ENCODE measurements at places on chromosomes 1 and 21.

DNA sequence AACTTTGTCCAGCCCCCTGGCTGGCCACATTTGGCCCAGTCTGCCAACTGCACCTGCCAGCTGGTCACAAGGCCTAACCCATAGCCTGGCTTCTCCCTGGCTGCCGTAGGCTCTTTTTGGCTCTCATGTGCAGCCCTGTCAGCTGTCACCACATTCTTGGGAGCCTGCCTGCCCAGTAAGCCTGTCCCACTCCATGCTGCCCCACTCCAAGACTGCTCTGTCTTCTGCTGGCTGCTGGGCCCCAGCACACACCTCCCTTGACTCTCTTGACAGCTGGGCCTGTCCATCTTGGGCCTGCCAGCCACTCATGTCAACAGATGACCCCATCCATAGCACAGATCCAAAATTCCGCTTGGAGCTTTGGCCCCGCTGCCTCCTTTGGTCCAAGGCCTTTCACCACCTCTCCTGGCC, 74.3 kb upstream of the EDN2 start:
- no peak for DNase-seq

GRCh38 chr1:86195281-86195680, 38.7 kb upstream of the COL24A1 start:
- DNase-seq = no peak

- no peak for DNase-seq
Observed at GRCh38 chr1:230982696-230983095, 3.8 kb downstream of the ARV1 start.

- DNase-seq = no peak
Observed at GRCh38 chr1:39086865-39087409, 60.8 kb downstream of the NDUFS5 start.

- DNase-seq = no peak
Observed at GRCh38 chr1:156766298-156767100, 836 bp upstream of the PRCC start.

- DNase-seq = no peak
Observed at GRCh38 chr1:159122005-159122621, 45.5 kb upstream of the AIM2 start.

- DNase-seq = no peak
Observed at GRCh38 chr21:35812679-35813078, 247.6 kb downstream of the SETD4 start.

DNA sequence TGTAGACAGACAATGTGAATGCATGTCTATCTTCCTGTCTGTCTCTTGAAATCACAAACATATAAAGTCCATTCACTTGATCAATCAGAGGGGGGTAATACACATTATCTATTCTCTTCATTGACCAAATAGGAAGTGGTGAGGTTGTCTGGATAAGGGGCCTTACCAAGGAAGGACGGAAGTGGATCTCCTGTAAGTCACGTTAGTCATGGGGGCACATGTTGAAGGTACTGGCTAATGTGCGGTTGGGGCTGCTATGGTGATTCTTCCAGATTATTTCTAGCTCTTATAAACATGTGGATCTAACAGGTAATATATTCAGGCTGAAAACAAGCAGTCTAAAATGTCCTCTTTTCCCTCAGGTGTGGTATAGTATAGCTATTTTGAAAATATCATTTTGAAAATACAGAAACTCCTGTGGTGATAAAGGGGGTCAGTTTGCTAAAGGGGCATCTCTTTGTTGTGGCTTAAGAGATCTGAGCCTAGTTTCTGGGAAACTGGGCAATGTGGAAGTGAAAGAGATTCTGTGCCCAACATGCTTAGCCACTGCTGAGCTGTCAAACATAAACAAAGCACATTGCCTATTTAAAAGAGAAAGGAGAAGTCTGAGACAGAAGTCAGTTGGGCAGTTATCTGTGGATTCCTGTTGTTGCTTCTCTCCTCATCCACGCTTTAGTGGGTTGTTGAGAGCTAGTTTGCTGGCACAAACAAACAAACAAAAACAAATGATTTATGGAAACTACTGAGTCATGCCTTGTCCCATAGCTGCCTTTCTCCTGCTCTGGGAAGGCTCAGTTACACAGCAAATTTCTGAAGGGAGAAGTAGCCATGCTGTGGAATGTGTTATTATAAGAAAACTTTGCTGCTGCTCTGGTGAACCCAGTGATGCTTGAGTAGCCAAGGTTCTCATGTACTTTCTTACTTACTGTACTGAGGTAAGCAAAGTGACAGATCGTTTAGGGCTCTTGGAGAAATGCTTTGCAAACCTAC, 166.9 kb downstream of the HLX start:
- DNase-seq = no peak

DNA sequence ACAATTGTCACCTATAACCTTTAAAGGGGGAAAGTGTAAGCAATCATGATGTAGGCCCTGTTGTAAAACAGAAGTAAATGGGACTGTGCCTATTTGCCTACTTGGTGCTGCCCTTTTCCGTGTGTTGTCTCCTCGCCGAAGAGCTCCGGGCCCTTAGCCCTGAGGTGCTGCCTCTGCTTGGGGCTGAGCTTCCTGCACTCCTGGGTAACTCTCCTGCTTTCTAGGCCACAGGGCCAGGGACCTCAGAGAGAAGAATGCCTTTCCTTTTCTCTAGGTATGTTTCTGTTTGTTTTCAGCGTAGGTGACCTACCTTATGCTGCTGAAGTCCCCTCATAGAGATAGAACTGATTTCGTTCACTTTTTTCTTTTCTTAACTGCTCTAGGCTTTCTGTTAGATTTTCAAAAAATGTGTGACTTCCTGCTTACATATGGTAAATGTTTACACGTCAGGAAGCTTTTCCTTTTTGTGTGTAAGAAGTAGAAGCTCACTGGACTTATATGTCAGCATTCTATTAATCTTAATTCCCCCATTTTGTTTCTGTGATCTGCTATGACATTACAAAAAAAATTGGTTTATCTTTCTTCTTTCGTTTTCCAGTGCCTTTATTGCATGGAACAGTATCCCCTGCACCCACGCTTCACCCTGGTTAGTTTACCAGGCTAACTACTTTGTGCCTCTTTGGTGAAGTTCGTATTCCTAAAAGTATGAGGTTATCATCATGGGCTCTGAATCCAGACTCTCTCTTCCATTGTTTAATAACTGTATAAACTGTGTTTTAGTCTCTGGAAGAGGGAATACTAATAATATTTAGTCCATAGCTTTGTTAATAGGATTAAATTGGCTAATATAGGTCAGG, 61.7 kb downstream of the ITSN1 start:
- DNase-seq = no peak

DNA sequence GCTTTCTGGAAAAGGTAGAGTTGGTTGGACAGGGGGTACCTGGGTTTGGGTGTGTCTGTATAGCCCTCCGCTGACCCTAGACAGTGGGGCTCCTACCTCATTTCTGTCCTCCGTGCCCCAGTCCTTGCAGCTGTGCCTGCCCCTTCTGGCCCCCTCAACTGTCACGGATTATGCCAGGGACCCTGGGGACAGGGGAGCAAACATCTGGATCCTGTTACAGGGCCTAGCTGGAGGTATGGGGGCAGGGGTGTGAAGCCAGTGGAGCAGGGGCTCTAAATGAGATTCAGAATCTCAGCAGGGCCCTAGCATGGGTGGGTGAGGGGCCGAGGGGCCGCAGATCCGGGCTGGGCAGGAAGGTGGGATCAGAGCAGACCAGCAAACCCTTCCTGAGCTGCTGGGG, 81.0 kb downstream of the TAS1R2 start:
- no peak for DNase-seq

GRCh38 chr21:42518215-42518614, 4.6 kb downstream of the SLC37A1 start:
- no peak for DNase-seq

DNA sequence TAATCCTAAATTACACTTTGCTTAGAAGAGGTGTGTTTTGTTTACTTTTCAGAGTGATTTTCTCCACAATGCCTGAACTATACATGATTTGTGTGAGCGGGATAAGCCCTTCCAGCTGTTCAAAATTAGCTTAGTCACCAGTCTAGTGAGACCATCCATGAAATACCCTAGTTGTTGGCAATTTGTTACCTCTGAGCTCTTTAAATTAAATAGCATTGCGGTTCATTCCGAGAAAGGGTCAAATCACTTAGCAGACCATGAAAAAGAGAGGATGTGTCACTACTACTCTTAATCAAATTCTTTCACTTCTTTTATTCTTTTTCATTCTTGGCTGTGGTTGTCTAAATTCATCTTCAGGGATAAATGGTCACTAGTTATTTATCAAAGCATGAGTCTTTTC, 11.9 kb upstream of the VAV3 start:
- no peak for DNase-seq

Data from SK-MEL-5 (cell line).